Kidney capillary endothelial cell (primary cell): ENCODE measurements at places on chromosomes 5 and 9.
A peak's percentile ranks its signal among the peaks of the same experiment; 100 is the strongest.

DNA sequence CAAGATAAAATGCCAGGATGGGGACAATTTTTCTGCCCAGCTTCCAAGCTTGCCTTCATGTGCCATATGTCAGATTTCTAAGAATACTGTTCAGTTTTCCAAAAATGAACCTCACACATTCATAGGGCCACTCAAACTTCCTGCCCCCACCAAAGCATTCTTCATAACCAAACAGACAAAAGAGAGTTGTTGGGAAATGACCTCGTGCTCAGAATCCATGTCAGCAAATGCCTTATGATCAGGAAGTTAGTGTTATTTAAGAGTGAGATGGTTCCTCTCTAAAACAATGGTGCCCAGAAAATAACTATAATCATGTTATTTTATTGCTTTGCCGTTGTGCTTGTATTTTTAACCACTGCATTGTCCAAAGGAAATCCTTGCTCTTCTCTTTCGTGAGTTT lies 208.2 kb downstream of the ZNF608 start:
- peak; percentile 66 for DNase-seq

GRCh38 chr9:37954581-37954981 lies 50.7 kb upstream of the SLC25A51 start:
- no peak for DNase-seq

GRCh38 chr5:16794269-16794913 lies 141.7 kb downstream of the MYO10 start:
- no peak for DNase-seq

GRCh38 chr9:8860086-8860485 lies 1060.5 kb upstream of the DMAC1 start:
- DNase-seq = no peak

- no peak for DNase-seq
Measured at GRCh38 chr5:72191404-72191803, 84.1 kb downstream of the MAP1B start.

GRCh38 chr5:113169720-113170119 lies 193.1 kb downstream of the DCP2 start:
- DNase-seq = no peak

- DNase-seq = no peak
Measured at GRCh38 chr9:131404581-131404980, 10.7 kb downstream of the PRRC2B start.

- no peak for DNase-seq
Measured at GRCh38 chr5:17227868-17228267, 10.4 kb downstream of the BASP1 start.

GRCh38 chr9:90914868-90915483 lies 113.4 kb downstream of the SYK start:
- DNase-seq = peak; percentile 63

GRCh38 chr5:181188700-181189362 lies 16.2 kb downstream of the TRIM7 start:
- DNase-seq = peak; percentile 79
